ENCODE measurements at places on chromosomes 13 and 19. TPM values are rescaled to one million over a fixed set of nuclear protein-coding genes. Genes with fewer than 3 reads are reported as not detected.

ATP4B gene
- total RNA-seq: 0.19 TPM

IFNL1 gene
- not detected for total RNA-seq

CEACAM20 gene
- 0.32 TPM for total RNA-seq

DNA sequence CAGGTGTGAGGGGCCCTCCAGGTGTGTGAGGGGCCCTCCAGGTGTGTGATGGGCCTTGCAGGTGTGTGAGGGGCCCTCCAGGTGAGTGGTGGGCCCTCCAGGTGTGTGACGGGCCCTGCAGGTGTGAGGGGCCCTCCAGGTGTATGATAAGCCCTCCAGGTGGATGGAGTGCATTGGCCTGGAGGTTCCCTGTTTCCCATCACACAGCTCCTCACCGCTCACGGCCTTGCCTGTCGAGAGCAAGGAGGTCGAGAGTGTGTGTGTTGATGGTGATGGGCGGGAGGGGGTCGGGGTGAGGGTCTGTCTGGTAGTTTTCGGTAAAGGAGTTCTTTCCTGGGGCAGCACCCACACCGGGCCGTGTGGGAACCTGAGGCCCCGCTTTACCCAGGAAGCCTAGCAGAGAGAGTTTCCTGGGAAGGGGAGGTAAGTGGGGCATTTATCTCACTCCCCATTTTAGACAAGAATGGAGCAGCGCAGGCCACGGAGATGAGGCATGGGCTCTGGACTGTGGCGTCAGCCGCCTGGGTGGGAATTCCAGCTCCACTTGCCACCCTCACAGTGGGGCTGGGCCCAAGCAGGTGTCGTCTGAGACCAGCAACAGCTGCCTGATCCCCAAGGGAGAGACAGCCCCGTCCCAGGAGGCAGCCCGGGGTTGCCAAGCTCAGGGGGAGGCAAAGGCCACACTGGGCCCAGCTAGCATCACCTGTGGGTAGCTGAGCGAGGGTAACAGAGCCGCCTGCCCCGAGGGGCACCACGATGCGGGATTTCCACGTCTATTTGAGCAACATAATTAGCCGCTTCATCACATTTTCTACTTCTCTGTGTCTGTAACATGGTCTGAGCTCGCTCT is 10.9 kb upstream of the GAS6 start:
- DNase-seq: no peak

DNA sequence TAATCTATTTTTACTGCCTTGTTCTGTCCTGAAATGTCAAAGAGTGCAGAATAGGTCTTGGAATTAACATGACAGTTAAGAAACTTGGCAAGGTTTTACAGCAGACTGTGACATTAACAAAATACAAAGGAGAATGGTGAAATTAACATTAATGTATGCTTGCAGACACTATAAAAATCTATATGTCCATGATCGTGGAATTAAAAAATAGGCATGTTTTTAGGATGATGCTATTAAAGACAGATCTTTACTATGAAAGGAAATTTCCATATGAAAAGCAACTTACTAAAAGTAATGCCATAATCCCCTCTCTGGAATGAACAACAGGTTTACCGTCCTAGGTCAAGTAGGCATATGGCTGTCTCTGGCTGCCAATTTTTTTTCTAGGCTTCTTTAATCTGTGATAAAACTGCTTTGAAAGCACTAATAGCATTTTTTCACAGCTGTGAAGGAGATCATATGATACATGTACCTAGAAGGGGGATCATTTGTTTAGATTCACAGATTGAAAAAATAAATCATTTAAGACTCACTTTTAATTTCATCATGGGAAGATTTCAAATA is 291.5 kb downstream of the ZNF536 start:
- DNase-seq: no peak

DNA sequence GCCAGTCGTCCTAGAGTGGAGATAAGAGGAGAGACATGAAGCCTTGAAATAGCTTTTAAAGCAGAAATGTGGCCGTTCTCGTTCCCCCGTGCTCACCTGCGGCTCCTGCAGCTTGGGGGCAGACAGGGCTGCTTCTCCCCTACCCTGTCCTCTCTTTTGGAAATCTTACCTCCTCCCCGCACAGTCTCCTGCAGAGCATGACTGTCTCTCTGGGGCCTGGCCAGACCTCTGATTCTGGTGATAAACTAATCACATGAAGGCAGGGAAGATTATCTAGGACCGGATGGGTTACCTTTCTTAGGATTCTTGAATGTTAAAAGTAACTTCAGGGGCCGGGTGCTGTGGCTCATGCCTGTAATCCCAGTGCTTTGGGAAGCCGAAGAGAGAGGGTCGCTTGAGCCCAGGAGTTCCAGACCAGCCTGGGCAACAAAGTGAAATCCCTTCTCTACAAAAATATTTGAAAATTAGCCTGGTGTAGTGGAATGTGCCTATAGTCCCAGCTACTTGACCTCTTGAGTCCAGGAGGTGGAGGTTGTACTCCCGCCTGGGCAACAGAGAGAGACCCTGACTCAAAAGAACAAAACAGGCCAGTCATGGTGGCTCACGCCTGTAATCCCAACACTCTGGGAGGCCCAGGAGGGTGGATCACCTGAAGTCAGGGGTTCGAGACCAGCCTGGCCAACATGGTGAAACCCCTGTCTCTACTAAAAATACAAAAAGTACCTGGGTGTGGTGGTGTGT is 8.1 kb downstream of the CEBPA start:
- DNase-seq: no peak

- DNase-seq: no peak
Measured at GRCh38 chr19:41911889-41912731, 16.1 kb downstream of the ERFL start.

- no peak for DNase-seq
Measured at GRCh38 chr13:28984825-28985224, 164.7 kb downstream of the MTUS2 start.

- no peak for DNase-seq
Measured at GRCh38 chr19:38900743-38901190, 998 bp downstream of the NFKBIB start.

DNA sequence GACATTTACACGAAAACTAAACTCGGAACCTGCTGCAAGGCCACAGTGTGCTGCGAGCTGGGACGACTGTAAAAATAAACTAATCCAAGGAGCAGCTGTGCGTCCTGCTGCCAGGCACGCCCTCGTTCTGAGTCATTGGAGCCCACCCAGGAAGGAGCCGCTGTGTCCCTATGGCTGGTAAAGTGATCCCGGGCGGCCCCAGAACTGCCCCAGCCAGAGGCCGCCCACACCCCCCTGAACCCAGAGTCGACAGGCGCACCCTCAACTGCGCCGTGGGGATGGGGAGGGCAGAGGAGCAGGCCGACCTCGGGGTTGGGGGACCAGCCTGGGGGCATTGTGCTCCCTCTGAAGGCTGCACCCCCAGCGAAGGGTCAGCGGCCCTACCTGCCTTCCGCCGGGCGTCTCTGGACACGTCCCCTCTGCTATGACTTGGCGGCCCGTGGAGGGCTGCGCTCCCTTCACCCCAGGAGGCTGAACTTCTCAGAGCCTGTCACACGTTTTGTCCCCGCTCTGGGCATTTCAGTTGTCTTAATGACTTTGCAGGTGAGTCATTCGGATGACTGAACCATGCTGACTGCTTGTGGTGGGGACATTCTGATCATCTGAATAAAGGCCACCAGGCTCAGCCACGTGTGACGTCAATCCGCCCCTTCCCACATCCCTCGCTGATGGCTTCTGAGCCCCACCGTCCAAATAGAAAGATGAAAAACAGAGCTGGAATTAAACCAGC is 42.7 kb downstream of the ADPRHL1 start:
- no peak for DNase-seq

DNA sequence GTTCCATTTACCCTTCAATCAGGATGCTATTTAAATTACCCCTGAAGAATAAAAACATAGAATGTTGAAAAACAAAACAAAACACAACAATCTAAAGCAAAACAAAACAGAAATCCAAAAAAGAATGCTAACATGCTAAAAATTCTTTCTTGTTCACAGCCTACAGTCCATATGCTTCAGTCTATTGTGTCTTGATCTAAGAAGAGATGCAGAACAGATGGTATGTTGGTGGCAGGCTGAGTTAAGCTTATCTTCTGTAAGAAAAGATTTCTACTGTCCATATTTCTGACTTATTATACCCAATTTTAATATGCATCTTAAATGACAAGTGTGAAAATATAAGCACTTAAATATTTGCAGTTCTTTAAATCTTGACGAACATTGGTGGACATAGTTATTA is 356.1 kb upstream of the SLITRK1 start:
- no peak for DNase-seq

All from mucosa of descending colon (tissue), 3 donors.